ENCODE measurements at places on chromosomes 2 and 18.

- no peak for DNase-seq
These were observed 894.5 kb upstream of the POU3F3 start for GRCh38 chr2:103959174-103960128.

DNA sequence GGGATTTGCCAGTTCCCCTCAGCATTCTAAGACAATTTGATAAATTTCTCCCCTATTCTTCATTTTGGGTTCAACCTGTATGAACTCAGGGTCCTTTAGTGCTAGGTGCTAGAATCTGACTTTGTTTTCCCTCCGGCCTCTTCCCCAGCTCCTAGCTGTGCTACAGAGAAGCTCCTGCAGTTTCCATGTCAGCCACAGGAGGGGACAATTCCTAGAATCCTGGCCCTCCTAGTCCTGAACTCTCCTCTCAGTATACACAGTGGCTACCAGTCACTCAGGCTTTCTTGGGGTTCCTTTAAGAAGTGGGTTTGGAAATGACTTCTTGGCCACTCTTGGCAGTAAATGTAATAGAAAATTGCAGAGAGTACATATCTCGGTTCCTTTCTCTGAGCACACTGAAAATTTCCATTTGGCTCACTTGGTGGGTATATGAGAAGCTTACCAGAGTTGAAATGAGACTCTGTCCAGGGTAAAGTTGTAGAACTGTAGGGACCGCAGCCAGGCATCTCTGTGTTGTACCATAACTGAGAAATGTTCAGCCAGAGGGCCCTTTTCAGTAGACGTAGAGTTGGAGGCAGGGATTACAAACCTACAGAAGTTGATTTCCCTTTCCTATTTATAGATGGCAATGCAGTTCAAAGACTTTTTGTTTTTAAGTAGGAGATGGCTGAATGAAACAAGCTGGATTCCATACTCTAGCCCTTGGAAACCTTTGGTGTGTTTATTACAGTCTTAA is 5.0 kb upstream of the CHST10 start:
- no peak for DNase-seq

- DNase-seq = no peak
These were observed 1092.5 kb downstream of the LRP1B start for GRCh38 chr2:141038341-141038740.

DNA sequence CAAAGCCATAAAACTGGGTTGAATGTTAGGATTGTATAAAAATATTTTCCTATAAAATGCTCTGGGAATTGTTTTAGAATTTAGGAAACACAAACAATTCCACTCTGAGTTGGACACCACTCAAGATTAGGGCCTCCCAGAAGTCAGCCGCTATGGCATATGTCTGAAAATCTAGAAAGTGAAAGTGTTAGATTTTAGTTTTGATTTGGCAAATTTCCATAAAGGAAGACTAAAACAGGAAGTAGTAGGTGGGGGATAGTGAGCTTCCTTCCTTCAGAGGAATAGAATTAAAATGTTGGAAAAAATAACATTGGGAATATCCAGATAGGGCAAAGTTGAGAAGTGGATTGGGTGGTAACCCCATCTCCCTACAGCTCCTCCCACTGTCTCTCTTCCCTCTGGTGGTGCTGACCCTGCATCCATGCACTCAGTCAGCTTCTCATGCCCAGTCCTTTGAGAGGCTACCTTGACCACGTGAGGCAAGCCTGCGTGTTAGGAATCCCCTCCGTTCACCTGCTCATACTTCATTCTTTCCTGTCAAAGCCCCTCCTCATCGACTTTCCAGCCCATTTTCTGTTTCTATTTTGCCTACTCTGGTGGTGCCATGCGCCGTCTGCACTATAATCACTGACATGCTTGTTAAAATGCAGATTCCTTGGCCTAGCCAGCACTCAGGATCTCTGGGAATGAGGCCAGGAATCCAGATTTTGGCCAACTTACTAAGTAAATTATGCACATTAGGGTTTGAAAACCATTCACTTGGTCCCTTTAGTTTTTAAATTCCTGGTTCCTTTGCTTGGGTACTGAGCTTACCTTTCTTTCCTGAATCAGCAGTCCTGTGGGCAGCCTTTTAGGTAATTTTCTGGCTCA is 83.5 kb downstream of the POLE4 start:
- DNase-seq = no peak

GRCh38 chr2:100666996-100667395 is 104.2 kb downstream of the PDCL3 start:
- no peak for DNase-seq

- no peak for DNase-seq
These were observed 7.1 kb upstream of the TGIF1 start for GRCh38 chr18:3442919-3443318.

DNA sequence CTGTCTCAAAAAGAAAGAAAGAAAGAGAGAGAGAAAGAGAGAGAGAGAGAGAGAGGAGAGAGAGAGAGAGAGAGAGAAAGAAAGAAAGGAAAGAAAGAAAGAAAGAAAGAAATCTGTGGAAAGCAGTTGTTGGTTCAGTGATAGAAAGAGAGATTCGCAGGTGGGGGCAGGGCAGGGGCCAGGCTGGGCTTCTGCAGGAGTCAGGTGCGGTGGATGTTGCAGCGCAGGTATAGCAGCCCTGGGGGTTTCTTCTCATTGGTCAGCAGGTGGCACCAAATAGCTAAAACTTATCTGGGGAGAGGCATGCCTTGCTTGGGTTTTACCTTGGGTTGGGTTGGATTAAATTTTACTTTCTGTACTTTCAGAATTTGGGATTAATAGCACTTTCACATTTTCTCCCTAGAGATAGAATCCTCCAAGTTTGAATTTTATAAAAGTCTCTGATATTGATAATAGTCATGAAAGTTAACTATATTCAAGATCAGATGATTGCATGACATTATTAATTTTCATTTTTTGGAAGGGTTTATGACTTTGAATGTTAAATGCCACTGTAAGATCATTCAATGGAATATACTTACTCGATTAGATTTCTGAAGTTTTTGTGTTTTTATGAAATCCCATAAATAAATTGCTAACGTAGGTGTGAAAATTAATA is 66.6 kb downstream of the SPTBN1 start:
- peak; percentile 22 for DNase-seq

- DNase-seq = no peak
These were observed 123.3 kb upstream of the TANK start for GRCh38 chr2:161036926-161037325.

DNA sequence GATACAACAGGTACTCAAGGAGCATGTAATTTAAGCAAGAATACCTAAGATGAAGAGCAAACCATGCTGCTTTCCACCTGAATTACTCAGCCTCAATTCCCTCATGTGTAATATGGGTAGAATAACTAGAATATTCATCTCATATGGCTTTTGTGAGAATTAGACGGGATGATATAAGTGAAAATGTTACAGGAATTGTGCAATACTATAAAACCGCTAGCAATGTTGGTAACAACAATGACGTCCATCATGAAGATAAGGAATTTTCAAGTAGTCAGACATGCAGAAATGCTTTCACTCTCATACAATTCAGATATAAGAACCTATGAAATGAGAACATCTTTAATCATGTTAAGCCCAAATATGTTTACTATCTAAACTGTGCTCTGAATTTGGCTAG is 2106.6 kb upstream of the CELF4 start:
- no peak for DNase-seq

- DNase-seq = no peak
These were observed 73.7 kb upstream of the RMDN2 start for GRCh38 chr2:37851428-37851827.

- DNase-seq = no peak
These were observed 103.6 kb upstream of the LYPD6 start for GRCh38 chr2:149226790-149227189.

GRCh38 chr2:183284606-183285005 is 160.4 kb downstream of the NUP35 start:
- no peak for DNase-seq

DNA sequence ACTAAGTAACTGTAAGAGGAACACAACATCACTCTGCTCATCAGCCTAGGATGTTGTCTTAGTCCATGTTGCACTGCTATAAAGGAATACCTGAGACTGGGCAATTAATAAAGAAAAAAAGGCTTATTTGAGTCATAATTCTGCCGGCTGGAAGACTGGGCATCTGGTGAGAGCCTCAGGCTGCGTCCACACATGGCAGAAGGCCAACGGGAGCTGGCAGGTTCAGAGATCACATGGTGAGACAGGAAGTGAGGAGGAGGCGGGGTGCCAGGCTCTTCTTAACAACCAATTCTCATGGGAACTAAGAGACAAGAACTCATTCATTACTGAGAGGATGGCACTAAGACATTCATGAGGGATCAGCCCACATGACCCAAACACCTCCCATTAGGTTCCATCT is 46.8 kb downstream of the EPG5 start:
- no peak for DNase-seq

GRCh38 chr2:32715981-32716380 is 88.1 kb downstream of the TTC27 start:
- DNase-seq = no peak

DNA sequence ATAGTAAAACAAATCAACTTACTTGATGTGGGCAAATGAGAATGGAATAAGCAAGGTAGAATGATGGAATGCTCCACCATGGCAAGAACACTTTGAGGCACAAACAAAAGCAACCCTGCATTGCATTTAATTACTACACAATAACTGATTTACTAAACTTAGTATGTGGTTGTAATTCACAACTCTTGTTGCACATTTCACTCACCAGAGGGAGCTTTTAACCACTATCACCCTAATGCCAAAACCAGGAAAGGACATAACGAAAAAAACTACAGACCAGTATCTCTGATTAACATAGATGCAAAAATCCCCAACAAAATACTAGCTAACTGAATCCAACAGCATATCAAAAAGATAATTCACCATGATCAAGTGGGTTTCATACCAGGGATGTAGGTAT is 659.8 kb downstream of the CPS1 start:
- DNase-seq = no peak

GRCh38 chr2:1675633-1676032 is 68.7 kb downstream of the PXDN start:
- DNase-seq = no peak

GRCh38 chr2:65715323-65715722 is 282.9 kb upstream of the SPRED2 start:
- no peak for DNase-seq

- DNase-seq = no peak
These were observed at the start of gene KLHL14 for GRCh38 chr18:32772581-32773381. KLHL14 (minus strand) TSS chr18:32773023; CDS start chr18:32770591, 2,432 bp downstream.

GRCh38 chr18:12776821-12777471 is 74.1 kb downstream of the PSMG2 start:
- no peak for DNase-seq

DNA sequence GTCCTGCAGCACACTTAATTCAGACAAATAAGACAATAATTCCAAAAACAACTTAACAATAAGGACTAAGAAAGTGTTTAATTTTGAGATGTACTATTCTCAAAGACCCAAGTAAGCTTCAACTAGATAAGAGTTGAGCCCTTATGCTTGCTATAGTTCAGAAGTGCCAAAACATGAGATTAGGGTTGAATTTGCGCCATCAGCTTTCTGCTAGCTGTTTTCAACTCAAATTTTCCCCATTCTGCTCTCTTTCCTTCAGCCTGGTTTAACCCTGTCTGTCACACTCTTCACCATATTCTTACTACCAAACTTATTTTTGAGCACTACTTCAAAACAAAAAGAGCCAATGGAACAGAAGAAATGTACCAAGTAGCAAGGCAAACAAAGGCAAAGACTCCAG is 4.1 kb downstream of the NFE2L2 start:
- no peak for DNase-seq

DNA sequence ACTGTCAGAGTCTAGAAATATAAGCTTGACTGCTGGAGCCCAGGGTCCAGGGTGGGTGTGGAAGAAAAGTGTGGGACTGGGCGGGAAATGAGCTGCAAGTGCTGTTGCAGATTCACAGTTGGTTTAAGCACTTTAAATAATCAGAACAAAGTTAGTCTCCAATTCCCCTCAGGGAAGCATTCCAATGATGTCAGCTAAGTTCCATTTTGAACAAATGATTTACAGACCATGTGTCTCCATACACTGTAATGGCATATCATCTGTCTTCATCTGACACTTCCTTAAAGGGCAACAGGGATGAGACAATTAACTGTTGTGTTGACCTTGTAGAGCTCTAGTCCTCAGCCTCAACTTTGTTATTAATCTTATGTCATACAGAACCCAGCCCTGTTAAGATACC is 31.5 kb upstream of the REG3A start:
- no peak for DNase-seq
